ENCODE measurements at places on chromosomes 13 and 19.

GRCh38 chr19:47228168-47228936 lies 2.6 kb downstream of the BBC3 start:
- peak; percentile 87 for DNase-seq

DNA sequence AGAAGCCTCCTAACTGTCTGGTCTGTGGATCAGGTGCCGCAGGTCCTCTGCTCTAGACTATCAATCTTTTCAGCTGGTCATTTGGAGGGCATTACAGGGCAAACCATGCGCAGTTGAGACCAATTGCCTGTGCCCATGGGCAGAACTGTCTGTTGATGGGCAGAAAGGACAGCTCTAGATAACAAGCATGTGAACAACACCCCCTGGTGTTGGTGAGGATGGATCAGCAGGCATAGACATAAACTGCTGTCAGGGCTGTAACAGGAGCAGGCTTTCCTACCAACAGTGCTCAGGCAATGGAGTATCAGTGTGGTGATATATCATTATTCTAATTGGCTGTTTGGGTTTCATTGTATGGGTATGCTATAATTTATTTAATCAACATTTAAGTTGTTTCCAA lies 104.7 kb upstream of the KL start:
- DNase-seq = peak; percentile 33

- DNase-seq = no peak
These were observed 32.8 kb upstream of the PEPD start for GRCh38 chr19:33554391-33554790.

- no peak for DNase-seq
These were observed 1.9 kb upstream of the NKPD1 start for GRCh38 chr19:45162608-45163143.

- DNase-seq = no peak
These were observed 427.1 kb downstream of the GPC5 start for GRCh38 chr13:91825516-91825915.

DNA sequence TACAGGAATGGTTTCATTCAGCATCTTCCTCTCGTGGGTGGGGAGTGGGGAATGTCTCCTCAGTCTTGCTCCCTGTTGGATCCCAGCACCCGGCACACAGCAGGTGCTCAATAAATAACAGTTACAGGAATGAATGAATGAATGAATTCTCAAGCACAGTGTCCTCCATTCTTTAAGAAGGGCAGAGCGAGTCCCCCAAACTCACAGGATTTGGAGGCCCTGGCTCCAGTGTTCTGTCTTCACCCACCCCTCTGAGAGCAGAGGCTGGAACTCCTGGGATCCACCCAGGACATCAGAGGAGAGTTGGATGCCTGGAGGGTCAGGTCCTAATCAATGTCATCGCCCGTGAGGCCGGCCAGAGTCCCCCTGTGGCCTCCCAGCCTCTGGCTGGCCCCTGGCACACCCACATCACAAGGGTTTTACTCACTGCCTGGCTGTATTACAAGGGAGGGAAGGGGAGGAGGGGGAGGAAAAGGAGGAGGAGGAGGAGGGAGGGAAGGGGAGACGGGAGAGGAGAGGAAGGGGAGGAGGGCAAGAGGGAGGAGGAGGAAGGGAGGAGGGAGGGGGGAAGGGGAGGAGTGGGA lies 8.7 kb upstream of the CREB3L3 start:
- peak; percentile 70 for DNase-seq

Data from OCI-M1 (cell line).